ENCODE measurements at places on chromosomes 12 and 14.

- DNase-seq = no peak
Observed at GRCh38 chr12:62581288-62582064, 114.8 kb downstream of the MON2 start.

GRCh38 chr12:107415071-107415470 lies 270.5 kb upstream of the PWP1 start:
- no peak for DNase-seq

GRCh38 chr14:22549981-22550673 lies 38.9 kb downstream of the DAD1 start:
- no peak for DNase-seq

- DNase-seq = no peak
Observed at GRCh38 chr12:78037707-78038106, 207.0 kb downstream of the NAV3 start.

DNA sequence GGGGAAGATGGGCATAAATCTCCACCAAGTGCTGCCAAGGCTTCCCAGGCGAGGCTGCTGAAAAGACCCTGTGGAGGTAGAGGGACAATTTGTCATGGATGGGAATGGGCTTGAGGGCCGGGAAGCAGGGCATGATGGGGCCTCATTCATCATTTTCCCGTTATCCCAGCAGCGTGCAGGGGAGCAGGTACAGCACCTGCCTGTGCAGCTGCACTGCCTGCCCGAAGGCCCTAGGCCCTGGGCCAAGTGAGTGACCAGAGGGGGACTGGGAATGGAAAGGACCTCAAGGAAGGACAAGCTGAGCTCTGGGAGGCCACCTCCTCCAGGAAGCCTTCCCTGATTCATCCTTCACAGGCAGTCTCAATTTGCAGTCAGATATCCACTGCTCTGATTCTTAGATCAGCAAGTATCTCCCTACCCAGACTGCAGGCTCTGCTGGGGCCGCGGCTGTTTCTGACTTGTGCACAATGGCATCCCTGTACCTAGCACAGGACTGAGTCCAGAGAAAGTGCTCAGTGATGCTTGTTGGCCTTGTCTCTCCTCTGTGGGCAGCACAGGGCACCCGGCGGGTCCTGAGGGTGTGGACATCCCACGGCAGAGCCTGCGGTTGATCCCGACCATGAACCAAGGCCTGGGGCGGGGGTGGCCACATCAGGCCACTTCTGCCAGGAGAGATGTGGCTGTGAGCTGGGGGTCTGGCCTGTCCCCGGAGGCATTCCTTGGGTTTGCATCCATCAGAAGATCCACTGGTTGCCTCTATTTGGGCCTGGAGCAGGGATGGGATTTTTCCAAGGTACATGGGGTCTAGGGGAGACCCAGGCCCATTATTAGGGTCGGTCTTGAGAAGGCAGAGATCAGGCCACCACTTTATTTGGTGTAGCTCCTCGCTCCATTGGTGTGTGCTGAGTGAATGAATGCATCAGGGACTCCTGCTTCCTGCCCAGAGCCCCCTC lies 167.3 kb upstream of the RTL1 start:
- DNase-seq = no peak

DNA sequence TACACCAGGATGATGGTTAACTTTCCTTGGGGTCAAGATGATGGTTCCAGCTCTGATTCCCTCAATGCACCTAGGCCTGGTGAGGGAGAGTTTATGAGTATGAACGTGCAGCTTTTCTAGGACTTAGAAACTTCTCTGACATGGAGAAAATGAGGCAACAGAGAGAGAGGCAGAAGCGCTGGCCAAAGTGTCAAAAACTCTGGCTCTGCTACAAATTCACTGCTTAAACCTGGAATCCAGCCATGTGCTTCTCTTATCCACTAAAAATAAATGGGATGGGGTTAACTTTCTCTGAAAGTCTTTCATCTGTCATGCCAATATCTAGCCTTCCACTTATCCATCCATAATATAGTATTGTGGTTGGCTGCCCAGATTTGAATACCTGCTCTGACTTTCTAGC lies 568.7 kb downstream of the MED13L start:
- DNase-seq = no peak

- DNase-seq = no peak
Observed at GRCh38 chr14:78725086-78725485, 554.9 kb downstream of the NRXN3 start.

DNA sequence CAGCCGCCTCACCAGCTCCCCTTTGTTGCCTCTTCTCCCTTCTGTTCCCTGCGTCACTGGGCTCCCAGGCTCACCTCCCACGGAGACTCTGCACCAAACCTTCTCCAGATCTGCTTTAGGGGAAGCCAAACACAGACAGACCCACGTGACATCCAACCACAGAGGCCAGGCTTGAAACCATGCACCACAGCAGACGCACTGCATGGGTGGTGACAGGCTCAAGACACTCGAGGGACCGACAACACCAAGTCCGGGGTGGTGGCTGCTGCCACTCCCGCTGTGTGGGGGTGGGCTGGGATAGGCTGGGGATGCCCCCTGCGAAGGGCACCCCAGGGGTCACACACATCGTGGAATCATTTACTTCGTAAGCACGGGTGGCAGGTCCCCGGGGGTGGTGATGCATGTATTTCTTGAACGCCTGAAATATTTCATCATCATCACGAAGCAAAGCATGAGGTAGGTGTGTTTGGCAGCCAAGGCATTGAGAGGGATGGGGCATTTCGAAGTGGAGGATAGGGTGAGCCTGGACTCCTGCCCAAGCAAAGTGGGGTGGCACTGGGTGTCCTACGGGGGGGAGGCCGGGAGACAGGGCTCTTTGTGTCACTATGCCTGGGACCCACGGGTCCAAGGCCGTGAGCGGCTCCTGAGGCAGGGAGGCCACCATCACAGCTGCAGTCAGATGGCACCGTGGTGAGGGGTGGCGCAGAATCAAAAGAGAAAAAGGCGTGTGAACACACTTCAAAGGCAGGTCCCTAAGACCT lies 66.8 kb upstream of the RFLNA start:
- DNase-seq = no peak

DNA sequence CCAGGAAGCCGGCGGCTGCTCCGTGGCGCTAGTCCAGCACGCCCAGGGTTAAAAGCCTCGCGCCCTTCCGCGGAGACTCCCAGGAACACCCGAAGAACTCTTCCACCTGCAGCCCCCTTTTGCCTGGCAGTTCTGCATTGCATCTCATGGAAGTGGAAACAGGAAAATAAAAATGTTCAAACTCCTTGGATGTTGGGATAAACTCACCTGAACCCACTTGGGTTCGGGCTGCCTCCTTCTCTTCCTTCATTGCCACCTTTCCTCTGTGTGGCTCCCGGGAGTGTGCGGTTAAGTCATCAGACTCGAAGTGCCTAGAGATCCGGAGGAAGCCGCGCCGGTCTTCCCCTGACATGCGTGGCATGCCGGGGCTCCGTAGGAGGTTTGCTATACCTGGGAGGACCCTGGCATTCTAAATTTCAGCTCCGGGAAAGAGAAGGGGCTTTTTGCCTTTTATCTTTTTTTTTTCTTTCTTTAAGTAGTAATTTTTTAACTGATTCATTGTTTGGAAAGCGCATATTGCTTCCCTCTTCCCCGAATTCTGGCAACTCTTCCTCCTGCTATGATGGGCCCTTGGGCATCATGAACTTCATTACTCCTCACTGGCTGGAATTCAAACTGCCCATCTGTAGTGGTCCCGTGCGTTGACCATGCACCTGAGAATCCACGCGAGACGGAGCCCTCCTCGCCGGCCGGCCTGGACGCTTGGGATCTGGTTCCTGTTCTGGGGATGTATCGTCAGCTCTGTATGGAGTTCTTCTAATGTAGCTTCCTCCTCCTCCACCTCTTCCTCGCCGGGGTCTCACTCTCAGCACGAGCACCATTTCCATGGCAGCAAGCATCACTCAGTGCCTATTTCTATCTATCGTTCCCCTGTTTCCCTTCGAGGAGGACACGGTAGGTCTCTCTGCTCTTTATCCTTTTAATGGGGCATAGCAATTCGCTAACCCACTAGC lies 931.4 kb downstream of the DIO2 start:
- no peak for DNase-seq

DNA sequence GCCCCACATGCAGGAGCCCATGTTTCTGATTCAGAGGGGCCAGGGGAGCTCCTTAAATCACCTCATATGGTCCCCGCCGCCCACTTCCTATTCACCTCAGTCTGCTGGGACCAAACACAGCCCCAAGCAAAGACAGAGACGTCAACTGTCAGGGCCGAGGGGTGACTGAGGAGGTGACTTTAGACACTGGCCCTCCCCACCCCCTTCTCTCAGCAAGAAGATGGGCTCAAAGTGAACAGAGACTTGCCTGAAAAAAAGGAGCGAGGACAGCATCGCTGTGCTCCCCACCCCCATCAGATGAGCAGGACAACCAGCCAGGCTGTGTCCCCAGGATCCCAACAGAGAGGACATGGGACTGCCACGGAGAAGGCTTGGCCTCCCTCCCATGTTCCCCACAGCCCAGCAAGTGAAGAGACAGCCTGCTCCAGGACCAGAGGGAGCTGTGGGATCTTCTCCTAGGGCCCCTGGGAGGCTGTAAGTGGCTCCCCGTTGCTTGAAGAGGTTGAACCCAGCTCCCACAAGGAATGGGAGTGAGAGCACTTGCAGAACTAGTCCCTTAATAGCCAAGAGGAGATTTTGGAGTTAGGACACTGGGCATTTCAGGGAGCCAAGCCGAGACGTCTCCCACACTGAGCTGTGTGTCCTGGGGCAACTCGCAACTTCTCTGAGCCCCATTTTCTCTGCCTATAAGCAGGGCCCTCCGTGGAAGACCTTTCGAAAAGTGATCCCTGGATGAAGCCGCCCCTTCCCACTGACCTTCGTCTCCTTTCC lies 1.3 kb upstream of the KRT79 start:
- no peak for DNase-seq

GRCh38 chr12:98819821-98820404 lies 174.8 kb downstream of the APAF1 start:
- DNase-seq = no peak

DNA sequence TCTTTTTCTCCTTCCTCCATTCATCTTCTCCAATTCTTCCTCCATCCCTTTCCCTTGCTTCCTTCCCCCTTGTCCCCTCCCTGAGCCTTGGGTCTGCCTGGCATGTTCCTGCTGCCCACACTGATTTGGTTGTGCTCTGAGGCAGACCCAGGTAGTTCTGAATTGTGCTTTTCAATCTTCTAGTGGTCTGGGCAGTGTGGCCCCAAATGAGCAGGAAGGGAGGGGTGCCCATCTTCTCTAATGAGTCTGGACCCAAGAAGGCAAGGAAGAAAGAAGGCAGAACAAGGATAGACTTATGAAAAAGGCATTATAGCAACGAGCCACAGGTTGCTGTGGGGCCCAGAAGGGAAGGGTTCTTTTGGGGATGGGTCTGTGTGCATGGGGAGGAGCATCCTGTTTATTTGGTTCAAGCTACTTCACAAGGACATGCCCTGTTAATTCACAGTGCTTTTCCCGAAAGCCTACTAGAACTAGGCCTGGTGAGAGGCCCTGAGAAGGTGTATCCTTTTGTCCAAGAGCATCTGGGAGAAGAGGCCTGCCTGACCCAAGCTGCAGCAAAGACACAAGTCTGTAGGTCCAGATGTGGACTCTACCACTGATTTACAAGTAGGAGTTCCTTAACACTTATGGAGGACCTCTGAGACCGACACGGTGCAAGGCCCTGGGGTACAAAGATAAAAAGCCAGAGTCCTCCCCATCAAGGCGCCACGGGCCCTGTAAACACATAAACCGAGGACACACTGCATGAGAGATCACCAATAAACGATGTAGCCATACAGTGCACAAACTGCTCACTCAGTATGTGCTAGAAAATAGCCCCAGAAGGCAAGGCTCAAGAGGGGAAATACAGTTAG lies 1.1 kb upstream of the SUSD6 start:
- no peak for DNase-seq

GRCh38 chr14:22607291-22607690 lies 9.2 kb downstream of the ABHD4 start:
- DNase-seq = no peak

DNA sequence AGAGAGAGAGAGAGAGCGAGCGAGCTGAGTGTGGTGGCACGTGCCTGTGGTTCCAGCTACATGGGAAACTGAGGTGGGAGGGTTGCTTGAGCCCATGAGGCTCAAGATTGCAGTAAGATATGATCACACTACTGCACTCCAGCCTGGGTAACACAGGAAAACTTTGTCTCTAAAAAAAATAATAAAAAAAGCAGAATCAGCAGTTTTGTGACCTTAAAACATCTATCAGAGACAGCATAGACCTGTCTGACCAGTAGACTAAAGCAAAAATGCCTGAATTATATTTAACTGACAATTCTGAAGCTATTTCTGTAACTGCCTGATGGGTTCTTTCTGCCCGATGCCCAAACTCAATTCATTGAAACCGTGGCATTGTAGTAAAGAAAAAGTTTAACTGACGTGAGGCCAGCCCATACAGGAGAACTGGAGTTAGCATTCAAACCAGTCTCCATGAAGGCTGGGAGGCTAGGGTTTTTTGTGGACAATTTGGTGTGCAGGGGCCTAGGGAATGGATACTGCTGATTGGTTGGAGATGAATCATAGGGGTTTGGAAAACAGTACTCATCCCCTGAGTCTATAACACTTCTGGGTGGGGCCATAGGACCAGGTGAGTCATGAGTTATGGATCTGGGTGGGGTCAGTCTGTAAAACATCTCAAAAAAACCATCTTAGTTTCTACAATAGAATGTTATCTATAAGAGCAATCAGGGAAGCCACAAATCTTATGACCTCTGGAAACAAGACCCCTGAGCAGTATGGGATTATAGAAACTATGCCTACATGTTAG lies 8.0 kb upstream of the RASSF8 start:
- DNase-seq = no peak

GRCh38 chr14:74552623-74553022 lies 59.1 kb downstream of the ISCA2 start:
- no peak for DNase-seq

- DNase-seq = no peak
Observed at GRCh38 chr12:42871816-42872215, 282.3 kb upstream of the PRICKLE1 start.

GRCh38 chr14:36579001-36579555 lies 3.3 kb downstream of the NKX2-8 start:
- no peak for DNase-seq

- DNase-seq = no peak
Observed at GRCh38 chr14:60665177-60665550, 15.9 kb upstream of the SIX1 start.

DNA sequence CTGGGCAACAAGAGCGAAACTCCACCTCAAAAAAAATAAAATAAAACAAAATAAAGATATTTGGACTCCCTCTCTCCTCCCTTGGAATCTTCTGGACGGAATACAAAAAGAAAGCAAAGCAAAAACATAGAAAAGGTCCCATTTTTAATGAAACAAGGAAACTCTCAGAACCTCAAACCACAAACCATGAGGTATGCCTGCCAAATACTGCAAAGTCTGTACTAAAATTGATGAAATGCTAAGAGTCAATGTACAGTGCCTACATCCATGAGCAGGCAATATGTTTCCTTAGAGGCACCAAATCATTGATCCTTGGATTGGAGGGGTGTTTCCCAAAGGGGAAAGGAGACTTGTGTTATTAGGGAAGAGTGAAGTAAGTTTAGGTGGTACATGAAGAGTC lies 8.2 kb upstream of the RPS6KA5 start:
- DNase-seq = no peak

GRCh38 chr14:80770114-80770908 lies 171.2 kb downstream of the CEP128 start:
- no peak for DNase-seq

GRCh38 chr12:122969676-122970075 lies 3.4 kb upstream of the ABCB9 start:
- DNase-seq = no peak

- DNase-seq = no peak
Observed at GRCh38 chr12:54765652-54766051, 88.7 kb upstream of the MUCL1 start.

All from stimulated activated CD4-positive, alpha-beta T cell treated with anti-CD3 and anti-CD28 coated beads, TNF-alpha, amount 100 ng/mL, for 1 hour (primary cell).